ENCODE measurements at places on chromosomes 6 and 20.
A peak's percentile ranks its signal among the peaks of the same experiment; 100 is the strongest.

DNA sequence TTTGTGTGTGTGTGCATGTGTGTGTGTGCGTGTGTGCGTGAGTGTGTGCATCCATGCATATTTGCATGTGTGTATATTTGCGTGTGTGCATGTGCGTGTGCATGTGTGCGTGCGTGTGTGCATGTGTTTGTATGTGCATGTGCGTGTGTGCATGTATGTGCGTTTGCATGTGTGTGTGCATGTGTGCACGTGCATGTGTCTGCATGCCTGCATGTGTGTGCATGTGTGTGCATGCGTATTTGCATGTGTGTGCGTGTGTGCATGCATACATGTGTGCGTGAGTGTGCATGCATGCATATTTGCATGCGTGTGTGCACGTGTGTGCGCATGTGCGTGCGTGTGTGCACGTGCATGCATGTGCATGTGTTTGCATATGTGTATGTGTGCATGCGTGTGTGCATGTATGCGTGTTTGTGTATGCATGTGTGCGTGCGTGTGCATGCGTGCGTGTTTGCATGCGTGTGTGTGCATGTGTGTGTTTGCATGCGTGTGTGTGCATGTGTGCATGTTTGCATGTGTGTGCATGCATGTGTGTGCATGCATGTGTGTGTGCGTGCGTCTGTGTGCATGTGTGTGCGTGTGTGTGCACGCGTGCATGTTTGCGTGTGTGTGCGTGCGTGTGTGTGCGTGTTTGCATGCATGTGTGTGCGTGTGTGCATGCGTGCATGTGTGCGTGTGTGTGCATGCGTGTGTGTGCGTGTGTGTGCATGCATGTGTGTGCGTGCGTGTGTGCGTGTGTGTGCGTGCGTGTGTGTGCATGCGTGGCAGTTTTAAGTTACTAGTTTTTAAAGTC lies 57.7 kb upstream of the SMOC2 start:
- DNase-seq = no peak

- DNase-seq = no peak
Measured at GRCh38 chr6:46674410-46674809, 13.3 kb upstream of the TDRD6 start.

GRCh38 chr6:116500969-116501433 lies 10.4 kb upstream of the CALHM5 start:
- DNase-seq = no peak

- DNase-seq = no peak
Measured at GRCh38 chr20:14644306-14645097, 307.1 kb upstream of the FLRT3 start.

DNA sequence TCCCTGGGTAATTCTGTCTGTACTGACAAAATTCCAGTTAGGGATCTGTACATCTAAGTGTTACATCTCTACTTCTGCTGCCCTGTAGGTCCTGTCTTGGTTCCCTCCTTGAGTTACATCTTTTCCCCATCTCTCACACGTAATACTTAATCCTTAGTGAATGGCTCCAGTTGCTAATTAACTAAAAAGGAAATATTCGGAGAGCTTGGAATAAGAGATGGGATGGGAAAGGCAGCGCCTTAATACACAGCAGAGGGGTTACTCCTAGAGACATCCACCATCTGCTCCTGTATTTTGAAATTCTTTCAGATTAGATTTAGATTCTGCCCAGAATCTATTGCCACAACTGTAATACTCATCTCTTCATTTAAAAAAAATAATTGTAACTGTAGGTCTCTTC lies 384.0 kb downstream of the SAMD5 start:
- DNase-seq = no peak

DNA sequence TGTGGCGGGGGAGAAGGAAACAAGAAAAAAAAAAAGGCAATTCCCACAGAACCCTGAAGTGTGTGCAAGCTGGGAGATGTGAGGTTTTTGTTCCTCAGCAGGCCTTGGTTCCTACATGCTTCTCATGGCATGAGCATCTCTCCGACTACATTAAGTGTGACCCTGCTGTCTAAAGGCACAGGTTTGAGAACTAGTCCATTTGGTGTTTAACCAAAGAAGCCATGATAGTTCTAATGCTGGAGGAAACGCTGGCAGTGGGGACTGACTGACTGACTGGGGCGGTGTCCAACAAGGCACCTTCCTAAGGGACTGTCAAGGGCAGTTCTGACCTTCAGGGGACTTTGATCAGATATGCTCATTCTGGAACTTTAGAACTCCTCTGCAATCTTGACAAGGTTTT lies 3.8 kb downstream of the TXNDC5 start:
- no peak for DNase-seq

GRCh38 chr6:50718566-50718965 lies 5.2 kb downstream of the TFAP2D start:
- no peak for DNase-seq

- DNase-seq = no peak
Measured at GRCh38 chr6:110440026-110440425, 24.7 kb upstream of the DDO start.

DNA sequence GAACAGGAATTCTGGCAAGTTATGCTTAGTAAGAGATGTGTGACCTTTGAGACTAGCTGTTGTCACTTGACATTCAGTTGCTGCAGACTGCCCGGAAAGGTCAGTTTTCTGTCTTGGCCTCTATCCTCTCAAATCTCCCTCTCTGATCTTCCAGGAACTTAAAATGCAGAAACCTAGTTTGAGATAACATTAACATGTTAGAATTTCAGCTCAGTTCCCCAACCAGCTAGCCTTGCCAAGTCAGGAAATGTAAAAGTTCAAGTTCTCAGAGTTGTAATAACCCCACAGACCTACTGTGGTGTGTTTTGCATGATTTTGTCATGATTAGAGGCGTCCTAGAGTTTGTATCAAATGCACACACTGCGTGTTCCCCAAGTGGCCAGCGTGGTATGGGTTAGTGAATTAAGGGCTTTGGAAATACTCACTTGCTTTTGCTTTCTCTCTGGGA lies 46.6 kb downstream of the DUSP22 start:
- no peak for DNase-seq

GRCh38 chr6:15312500-15312899 lies 66.6 kb downstream of the JARID2 start:
- DNase-seq = no peak

- no peak for DNase-seq
Measured at GRCh38 chr6:57078531-57079207, 11.3 kb upstream of the ZNF451 start.

GRCh38 chr6:158567152-158567551 lies 7.3 kb downstream of the TMEM181 start:
- DNase-seq = no peak

- DNase-seq = no peak
Measured at GRCh38 chr6:104617591-104617990, 242.1 kb downstream of the HACE1 start.

DNA sequence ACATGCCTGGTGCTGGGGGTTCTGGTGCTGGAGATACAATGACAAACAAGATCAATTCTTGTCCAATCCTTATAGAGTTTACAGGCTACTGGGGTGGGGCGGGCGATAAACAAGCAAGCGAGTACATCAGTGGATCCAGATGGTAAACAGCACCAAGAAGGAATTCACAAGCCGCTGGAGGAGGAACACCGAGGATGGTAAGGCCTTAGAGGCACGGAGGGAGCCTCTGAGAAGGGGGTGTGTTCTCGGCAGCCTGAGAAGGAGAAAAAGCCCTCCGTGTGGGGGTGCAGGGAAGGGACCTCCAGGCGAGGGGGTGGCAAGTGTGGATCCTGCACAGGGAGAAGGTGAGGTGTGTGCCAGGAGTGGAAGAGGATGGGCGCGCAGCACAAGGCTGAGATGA lies 276.5 kb upstream of the FOXQ1 start:
- DNase-seq = no peak

GRCh38 chr6:110949679-110950285 lies 8.7 kb upstream of the GTF3C6 start:
- DNase-seq = no peak

- DNase-seq = no peak
Measured at GRCh38 chr6:74871757-74872156, 334.1 kb downstream of the COL12A1 start.

DNA sequence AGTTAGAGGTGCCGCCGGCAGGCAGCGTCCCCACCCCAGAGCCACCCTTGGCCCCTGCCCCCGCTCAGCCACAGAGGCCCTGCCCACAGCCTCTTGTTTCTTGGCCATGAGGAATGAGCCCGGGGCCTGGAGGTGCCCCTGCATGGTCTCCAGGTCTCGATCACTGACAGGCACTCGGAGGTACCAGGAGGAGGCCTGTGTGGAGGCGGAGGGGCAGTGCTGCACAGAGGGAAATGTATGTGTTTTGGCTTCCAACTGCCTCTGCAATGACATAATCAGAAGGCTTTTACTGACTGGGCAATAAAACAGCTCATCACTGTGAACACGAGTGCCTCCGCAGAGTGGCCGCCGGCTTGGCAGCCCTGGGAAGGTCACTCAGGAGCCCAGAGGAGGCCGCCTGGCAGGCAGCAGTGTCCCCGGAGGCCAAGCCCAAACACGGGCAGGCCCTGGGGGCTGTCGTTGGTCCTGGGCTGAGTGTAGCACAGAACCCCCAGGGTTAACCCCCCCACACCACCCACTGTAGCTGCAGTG lies 61.1 kb upstream of the GATA5 start:
- DNase-seq = no peak

GRCh38 chr6:51626391-51626790 lies 461.0 kb downstream of the PKHD1 start:
- no peak for DNase-seq

- DNase-seq = no peak
Measured at GRCh38 chr6:106253731-106254130, 71.8 kb downstream of the ATG5 start.

- DNase-seq = no peak
Measured at GRCh38 chr6:40393641-40394040, 193.5 kb downstream of the LRFN2 start.

- no peak for DNase-seq
Measured at GRCh38 chr6:167548451-167548850, 223.6 kb downstream of the TTLL2 start.

DNA sequence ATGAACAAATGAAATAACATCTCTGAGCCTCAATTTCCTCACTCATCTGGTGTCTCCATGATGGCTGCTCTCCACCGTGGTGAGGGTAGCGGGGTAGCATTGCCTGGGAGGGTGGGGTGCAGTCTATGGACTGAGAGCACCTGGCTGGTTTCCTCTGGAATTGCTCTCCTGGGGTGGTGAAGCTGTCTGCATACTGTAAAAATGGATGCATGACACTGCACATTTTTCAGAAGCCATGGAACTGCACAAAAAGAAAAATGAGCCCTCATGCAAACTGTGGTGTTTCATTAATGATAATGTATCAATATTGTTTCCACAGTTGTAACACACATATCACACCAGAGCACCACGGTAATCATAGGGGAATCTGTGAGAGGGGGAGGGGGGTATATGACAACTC lies 12.1 kb upstream of the ITPR3 start:
- DNase-seq = no peak

GRCh38 chr6:70651326-70651905 lies 16.3 kb upstream of the SMAP1 start:
- peak; percentile 35 for DNase-seq
